ENCODE measurements at places on chromosomes 4 and X.
A peak's percentile ranks its signal among the peaks of the same experiment; 100 is the strongest.

- no peak for DNase-seq
These were observed 388.3 kb downstream of the ADAM29 start for GRCh38 chr4:175306436-175306835.

- no peak for DNase-seq
These were observed 209.0 kb downstream of the BCOR start for GRCh38 chrX:39888730-39889129.

DNA sequence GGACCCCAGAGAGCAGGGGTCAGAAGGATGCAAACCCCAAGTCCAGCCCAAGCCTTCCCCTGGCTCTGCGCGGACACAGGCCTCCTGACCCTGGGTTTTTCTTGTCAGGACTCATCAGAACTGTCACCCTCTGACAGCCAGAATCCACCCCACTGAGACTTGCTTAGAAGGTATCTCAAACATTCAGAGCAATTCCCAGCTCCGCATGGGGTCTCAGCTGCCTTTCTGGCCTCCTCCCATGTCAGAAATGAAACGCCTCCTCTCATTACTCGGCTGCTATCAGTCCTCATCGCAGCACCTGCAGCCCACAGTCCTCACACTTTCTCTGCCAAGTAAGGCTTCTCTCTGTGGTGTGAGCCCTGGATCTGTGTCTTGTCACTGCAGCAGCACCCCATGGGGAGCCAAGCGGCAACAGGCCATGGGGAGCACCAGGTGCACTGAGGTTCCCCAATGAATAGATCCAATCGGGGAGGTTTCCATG, 97.8 kb downstream of the WFS1 start:
- DNase-seq, result no peak

DNA sequence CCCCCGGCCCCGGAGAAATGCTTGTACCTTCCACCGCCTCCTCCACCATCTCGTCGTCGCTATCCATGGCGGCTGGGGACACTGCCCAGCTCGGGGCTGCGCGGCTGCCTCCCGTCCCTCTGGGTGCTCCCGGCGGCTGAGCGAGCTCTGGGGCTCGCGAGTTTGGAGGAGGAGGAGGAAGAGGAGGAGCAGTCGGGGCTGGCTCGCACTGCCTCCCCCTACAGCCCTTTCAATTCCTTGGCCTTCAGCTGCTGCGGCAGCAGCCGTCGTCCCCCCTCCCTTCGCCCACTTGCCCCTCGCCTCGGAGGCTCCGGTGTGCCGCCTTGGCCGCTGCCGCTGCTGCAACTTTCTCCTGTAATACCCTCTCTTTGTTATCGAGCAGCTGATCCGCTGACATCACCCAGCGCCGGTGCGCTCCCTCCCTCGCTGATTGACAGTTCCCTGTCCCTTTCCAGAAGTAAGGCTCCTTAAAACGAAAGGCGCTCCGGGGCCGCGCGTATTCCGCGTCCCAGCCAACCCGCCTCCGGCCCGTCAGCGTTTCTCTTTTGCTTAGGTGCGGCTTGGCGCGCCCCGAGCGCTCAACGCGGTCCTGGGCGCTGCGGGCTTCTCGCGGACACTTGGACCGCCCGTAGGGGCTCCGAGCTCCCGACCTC, at the start of gene SETD7:
TSS of gene SETD7 (minus strand) at position 149 of the 653 bp plus-strand sequence. CDS start at position 67, 82 bp downstream.
- DNase-seq, result peak; percentile 8

DNA sequence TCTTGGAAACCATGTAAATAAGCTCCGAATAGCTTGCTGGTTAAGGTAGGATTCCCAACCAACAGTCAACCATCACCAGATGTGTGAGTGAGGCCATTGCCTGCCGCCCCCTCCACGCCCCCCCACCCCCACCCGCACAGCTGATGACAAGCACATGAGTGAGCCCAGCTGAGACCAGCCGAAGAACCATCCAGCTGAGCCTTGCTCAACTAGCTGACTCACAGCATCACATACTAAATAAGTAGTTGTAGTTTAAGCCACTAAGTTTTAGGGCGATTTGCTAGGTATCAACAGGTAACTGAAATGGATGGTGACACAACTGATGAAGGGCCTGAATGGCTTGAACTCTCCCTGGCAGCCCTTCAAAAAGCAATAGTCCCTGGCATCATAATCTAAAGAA, 1.6 kb upstream of the CCDC149 start:
- DNase-seq, result no peak

- DNase-seq, result no peak
These were observed 90.7 kb downstream of the EVC start for GRCh38 chr4:5801696-5802095.

GRCh38 chr4:145957302-145957701, 18.7 kb upstream of the ZNF827 start:
- DNase-seq, result no peak

DNA sequence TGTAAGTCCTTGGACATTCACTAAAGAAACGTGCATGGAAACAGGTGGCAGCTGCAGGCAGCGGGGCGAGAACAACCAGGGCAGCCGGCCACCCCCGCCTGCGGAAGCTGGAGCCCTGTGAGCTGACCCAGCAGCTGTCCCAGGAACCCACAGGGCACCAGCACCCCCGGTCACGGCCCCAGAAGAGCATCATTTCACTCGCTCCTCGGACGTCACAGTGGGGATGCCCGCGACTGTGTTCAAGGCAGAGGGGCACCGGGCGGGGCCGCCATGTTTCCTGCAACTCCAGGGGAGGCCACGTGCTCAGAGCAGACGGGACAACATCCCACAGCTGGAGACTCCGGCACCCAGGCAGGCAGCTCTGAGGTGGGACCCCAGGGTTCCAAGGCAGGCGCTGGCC, 45.0 kb upstream of the CPLX1 start:
- no peak for DNase-seq

- no peak for DNase-seq
These were observed 8.9 kb downstream of the POLA1 start for GRCh38 chrX:24702362-24703184.

DNA sequence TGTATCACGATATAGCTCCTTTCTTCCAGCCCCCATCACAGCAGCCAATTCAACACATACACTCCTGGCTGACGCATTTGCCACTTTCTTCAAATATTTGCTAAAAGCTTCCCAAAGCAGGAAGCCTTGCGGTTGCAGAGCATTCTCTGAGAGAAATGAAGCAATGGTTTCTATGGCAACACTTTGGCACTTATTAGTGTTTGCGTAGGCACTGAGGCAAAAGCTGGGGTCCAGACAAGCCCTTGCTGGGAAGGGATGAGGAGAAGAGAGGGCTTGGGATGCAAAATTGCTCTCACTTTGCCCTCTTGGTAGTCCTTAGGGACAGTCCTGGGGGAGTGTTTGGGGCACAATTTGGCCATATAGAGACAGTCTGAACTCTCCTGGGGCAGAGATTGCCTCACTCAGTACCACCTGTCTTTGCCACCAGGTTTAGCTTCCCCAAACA, 55.0 kb upstream of the PAK3 start:
- no peak for DNase-seq

DNA sequence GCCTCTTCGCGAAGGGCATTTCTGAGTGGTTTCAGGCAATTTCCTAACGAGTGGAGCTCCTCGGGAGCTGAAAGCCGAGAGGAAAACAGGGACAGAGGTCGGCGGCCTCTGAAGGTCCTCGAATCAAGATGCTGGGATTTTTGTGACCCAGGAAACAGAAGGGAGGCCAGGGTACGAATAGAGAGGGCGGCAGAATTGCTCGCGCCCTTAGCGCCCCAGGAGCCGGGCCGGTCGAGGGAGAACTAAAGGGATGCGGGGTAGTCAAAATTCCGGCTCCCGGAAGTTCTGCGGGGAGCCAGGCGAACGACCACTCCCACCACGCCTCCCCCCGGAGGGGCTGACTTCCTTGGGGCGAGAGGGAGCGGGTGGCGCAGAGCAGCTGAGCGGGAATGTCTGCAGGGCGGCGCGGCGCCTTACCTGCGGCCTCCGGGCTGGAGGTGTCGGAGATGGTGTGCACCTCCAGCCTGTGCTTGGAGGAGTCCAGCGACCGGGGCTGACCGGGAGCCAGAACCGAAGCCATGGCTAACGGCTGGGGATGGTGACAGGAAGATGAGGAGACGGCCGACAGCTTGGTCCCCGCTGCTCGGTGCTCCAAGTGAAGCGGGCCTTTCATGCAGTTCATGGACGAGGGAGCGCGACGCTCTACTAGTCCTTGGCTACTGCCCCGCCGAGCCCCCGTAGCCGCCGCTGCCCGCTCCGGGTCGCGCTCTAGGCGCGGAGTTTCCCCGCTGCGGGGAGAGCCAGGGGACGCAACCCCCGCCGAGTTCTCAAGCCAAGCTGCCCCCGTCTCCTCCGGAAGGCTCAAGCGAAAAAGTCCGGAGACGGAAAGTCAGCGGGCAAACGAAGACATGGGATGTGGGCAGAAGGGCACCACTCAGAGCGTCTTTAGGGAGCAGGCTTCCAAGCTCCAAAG, 782 bp downstream of the PITX2 start:
- no peak for DNase-seq

DNA sequence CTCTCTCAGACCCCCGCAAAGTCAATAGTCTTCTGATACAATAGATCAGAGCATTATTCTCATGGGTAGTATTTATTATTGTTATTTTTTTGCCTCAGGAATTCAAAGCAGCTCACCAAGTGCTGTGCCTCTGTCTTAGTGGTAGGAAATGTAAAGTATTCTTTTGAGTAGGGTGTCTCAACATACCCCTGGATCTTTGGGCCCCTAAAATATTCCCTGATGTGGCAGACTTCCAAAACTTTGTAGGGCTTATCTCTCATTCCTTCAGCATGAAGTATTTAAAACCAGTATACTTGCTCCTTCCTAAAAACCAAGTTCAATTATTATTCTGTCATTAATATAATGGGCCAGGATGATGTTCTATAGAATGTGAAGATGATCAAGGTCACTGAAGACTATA, 115.3 kb upstream of the ZNF827 start:
- DNase-seq, result no peak

- no peak for DNase-seq
These were observed 61.0 kb downstream of the INTS6L start for GRCh38 chrX:135581496-135581895.

DNA sequence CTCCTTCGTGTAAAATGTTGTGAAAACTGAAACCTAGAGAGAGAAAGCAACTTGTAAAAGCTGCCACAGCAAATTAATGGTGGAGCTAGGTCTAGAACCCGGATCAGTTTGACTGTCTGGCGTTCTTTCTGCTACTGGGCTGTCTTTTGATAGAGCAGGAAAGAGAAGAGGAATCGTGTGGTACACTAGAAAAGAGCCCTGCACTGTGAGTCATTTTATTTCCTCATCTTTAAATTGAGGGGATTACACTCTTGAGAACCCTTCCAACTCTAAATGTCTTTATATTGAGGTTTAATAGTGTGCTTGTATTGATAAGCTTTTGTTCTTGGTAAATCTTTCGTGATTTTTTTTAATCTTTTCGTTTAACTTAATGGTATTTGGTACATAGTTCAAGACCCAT, 4.3 kb downstream of the WDR44 start:
- DNase-seq, result no peak

- DNase-seq, result no peak
These were observed 897.0 kb downstream of the ARAP2 start for GRCh38 chr4:35347276-35347675.

- no peak for DNase-seq
These were observed 168.7 kb upstream of the PPP1R2C start for GRCh38 chrX:42946544-42947194.

- no peak for DNase-seq
These were observed 20.7 kb downstream of the ARHGAP24 start for GRCh38 chr4:85495621-85496020.

DNA sequence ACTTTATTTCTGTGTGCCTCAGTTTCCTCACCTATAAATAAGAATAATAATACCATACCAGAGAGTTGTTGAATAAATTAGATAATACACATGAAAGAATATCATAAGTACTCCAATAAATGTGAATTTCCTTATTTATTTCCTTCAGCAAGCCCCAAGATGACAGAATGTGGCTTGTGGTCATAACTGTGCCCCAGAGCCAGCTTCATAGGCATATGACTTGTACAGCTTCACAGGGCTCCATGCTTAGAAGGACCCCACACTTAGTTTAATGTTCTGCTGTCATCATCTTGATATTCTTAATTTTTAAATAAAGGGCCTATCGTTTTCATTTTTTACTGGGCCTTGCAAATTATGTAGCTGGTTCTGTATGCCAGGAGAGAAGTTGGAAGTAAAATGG, 25.3 kb downstream of the VSIG4 start:
- DNase-seq, result no peak

GRCh38 chrX:26574234-26574633, 358.3 kb downstream of the MAGEB5 start:
- DNase-seq, result no peak

GRCh38 chrX:73076838-73077237, 2.5 kb downstream of the PABPC1L2A start:
- no peak for DNase-seq

DNA sequence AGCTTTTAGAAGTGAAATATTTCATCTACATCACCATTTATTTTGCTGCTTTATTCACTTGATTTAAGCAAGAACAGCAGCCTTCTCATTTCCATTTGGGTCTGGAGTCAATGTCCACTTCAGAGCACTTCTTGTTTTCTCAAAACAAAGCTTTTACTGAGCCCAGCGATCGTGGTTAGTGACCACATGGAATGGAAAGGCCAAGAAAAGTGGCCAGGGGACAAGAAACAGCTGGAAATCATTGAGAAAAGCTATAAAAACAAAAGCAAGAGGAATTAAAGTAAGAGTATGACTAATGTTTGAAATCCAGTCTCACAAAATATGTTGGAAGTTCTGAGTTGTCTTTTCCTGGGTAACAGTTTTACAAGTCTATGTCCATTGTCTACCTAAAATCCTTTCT, 328.4 kb upstream of the INTU start:
- DNase-seq, result no peak

DNA sequence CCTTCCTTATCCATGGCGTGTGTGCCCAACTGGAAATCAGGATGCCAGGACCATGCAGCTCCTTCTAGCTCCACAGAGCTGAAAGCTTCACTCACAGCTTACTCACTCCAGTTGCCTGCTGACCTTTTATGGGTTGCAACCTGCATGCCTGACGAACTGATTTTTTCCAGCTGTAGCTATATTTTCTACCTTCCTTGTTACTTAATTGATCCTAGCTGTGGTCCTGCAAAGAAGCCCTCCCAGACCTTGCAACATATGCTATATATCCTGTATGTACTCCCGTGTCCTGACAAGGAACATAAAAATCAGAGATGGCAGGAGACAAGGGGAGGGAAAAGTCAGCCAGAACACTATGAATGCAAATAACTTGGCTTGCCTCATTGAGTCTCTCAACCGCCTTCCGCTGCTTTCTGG, 135.3 kb upstream of the LDB2 start:
- DNase-seq, result no peak

- DNase-seq, result no peak
These were observed 170.9 kb upstream of the CPEB2 start for GRCh38 chr4:14831416-14831815.

GRCh38 chrX:136768469-136769084, 12.2 kb downstream of the ARHGEF6 start:
- no peak for DNase-seq

- no peak for DNase-seq
These were observed 2.2 kb downstream of the FAT4 start for GRCh38 chr4:125316791-125317524.

GRCh38 chr4:155761916-155762315, 3.1 kb downstream of the GUCY1B1 start:
- DNase-seq, result no peak

GRCh38 chrX:8413279-8413678, 51.4 kb upstream of the VCX3B start:
- DNase-seq, result no peak

Measured in effector CD8-positive, alpha-beta T cell (primary cell).